ENCODE measurements at places on chromosomes 7 and 10.
A peak's percentile ranks its signal among the peaks of the same experiment; 100 is the strongest.

- DNase-seq, result no peak
These were observed 23.1 kb downstream of the SPAM1 start for GRCh38 chr7:123948136-123948535.

GRCh38 chr10:34647160-34647559 lies 167.9 kb downstream of the PARD3 start:
- DNase-seq, result no peak

- DNase-seq, result no peak
These were observed 190.6 kb downstream of the HERPUD2 start for GRCh38 chr7:35504365-35504764.

DNA sequence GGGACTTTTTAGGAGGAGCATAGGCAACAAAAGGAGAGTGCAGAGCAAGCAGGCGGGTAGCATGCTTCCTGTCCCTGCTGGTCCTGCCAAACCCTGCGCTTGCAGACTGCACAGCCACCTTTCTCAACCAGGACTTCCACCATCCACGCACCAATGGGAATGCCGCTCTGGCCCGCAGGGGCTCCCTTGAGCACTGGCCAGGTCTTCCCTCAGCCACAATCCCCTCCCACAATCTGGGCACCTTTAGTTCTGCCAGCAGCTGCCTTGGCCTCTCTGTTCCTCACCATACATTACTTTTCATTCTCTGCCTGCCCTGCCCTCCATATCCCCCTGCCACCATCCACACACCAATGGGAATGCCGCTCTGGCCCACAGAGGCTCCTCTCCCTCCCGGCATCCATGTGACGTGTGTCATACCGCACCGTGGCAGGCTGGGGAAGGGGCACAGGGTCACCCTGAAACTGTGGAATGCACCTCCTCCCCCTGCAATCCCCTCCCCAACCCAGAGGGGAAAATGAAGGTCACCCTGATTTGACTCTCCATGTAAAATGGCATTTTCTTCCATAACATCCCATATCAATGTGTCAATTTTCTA lies 97.3 kb upstream of the MACROH2A2 start:
- no peak for DNase-seq

GRCh38 chr7:130896898-130897514 lies 163.0 kb upstream of the KLF14 start:
- DNase-seq, result peak; percentile 85

- no peak for DNase-seq
These were observed 4.5 kb downstream of the ARID5B start for GRCh38 chr10:61905837-61906561.

GRCh38 chr7:46386428-46387399 lies 465.6 kb upstream of the IGFBP3 start:
- DNase-seq, result no peak

- DNase-seq, result no peak
These were observed 163.9 kb downstream of the TCF7L2 start for GRCh38 chr10:113113918-113114317.

DNA sequence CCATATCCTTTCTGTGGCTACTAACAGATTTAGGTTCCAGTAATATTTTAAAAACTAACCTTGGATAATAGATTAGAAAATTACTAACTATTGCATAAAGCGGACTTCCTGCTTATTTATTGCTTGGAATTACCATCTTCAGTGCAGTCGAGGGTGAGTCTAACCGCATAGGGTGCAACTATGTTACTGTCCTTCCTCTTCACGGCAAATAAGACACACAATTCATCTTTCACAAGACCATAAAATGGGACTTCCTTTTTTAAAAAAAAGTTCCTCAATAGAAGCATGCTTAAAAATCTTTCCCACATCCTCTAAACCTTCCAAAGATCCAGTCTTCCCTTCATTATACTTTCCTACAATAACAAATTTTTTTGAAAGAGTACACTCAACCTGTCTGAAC lies 2.1 kb downstream of the SLC25A40 start:
- DNase-seq, result no peak

GRCh38 chr10:22319547-22319979 lies 1.3 kb upstream of the BMI1 start:
- no peak for DNase-seq

DNA sequence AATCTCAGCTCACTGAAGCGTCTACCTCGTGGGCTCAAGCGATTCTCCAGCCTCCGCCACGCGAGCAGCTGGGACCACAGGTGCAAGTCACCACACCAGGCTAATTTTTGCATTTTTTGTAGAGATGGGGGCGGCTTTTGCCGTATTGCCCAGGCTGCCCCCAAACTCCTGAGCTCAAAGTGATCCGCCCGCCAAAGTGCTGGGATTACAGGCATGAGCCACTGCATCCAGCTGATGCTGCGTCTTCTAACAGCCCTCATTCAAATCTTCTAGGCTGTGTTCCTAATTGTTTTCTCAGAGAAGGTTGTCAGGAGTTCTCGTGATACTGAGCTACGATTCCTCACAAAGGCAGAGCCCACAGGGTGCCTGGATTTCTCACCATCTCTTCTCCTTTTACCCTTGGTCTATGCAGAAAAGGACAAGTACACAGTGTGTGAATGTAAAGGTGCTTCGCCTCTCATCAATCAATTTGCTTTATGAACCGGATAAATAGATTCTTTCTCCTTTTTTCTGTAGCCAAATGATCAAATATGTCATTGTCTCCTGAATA lies 247.3 kb upstream of the PTN start:
- DNase-seq, result no peak

- DNase-seq, result peak; percentile 79
These were observed 634 bp upstream of the OR9A4 start for GRCh38 chr7:141915565-141915964.

DNA sequence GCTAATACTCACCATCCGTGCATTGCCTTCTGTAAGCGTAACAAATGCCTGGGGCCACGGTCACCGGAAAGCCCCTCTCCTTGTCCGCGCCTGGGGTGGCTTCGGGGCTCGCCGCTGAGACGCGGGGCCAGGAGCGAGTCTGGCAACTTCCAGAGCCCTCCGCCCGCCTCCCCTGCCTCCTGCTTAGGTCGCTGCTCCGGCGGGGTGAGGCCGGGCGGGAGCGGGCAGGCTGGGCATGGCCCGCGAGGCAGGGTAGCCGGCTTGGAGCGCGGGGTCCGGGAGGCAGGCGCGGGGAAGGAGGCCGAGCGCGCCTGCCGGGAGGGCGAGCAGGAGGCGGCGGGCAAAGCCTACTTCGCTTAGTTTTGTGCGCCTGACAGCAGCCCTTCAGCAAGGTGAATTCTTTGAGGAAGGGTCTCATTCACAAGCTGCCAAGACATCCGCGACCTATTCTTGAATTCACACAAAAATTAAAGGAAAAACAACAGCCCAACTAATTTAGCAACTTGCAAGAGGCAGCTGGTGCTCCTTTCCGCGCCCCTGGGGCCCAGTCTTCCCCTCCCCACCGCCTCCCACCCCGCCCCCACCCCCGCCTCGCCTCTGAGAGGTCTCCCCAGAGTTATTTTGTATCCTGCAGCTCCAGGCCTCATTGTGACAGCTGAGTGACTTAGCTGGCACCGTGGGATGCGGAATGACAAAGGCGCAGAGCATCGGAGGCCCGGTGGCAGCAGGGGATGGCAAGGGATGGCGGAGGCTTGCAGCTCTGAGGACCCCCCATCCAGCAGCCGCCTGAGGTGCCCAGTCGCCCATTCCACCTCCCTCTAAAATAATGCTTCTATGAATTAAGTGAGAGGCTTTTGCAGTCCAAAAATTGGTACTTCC lies 12.8 kb upstream of the KAT6B start:
- no peak for DNase-seq

- no peak for DNase-seq
These were observed 884.1 kb downstream of the NRG3 start for GRCh38 chr10:82759050-82759449.

DNA sequence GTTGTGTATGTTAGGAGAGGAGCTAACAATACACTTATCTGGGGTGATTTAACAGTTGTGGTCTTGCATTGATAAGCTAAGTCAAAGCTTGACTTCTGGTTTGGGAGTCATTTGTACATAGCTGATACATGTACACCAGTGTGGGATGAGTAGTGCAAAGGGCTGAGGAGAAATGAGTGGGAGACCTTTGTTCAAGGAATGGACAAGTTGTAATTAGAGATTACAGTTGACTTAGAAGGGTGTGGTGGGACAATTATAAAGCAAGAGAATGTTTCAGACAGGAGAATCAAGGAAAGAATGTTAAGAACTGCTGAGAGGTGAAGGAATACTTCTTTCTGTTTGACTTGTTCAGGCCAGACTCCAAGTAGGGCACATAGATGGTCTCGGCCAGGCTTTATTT lies 209.7 kb upstream of the STEAP4 start:
- no peak for DNase-seq

- no peak for DNase-seq
These were observed 40.6 kb upstream of the FAM3C start for GRCh38 chr7:121436688-121437087.

DNA sequence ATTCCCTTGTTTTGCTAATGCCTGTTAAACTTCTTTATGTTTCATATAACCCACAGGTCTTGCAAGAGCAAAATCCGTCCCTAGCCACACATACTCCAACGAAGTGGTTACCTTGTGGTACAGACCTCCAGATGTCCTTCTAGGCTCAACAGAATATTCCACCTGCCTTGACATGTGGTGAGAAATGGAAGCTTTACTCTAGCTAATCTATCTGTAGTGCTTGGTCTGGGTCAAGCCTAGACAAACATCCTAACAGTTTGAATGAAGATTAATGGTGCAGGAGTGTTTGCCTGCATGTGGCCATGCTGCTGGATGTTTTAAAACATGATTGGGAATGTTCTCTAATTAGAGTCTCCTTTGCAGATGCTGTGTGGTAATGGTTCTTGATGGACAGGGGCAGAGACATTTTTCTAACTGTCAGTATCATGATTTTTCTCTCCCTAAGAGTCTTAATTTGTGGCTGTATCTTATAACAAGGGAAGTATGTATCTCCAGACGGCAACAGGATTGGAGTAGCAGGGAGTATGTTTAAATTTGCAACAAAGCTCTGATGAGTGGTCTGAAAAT lies 308.5 kb upstream of the FZD1 start:
- no peak for DNase-seq

DNA sequence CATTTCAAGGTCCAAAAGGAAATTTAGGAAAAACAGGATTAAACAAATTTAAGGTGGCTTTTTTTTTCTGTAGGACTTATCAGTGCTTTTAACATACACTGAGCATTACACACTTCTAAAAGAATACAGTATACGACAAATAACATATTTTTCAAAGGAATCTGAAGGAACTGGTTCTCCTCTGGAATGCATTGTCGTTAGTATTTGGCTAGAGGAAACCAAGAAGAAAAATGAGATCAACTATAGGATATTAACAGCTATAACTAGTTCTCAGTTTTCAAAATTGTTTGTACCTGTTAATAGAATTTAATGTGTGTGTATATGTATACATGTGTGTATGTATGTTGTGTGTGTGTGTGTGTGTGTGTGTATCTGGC lies 50.1 kb upstream of the ADAM12 start:
- DNase-seq, result no peak

All from SW480 (cell line).